ENCODE measurements at places on chromosomes 4 and X.
A peak's percentile ranks its signal among the peaks of the same experiment; 100 is the strongest.

GRCh38 chrX:42720209-42720608 lies 57.8 kb downstream of the PPP1R2C start:
- DNase-seq, result peak; percentile 3

- peak; percentile 43 for DNase-seq
These were observed 58.5 kb upstream of the CLCN4 start for GRCh38 chrX:10098270-10098713.

GRCh38 chr4:166312166-166312565 lies 439.1 kb downstream of the TLL1 start:
- DNase-seq, result no peak

GRCh38 chr4:146975527-146975926 lies 29.9 kb upstream of the TTC29 start:
- DNase-seq, result peak; percentile 79

GRCh38 chrX:100928660-100929613 lies at the start of gene XKRX:
Gene XKRX (minus strand): TSS chrX:100928917. CDS start chrX:100928304, 613 bp downstream.
- peak; percentile 15 for DNase-seq

DNA sequence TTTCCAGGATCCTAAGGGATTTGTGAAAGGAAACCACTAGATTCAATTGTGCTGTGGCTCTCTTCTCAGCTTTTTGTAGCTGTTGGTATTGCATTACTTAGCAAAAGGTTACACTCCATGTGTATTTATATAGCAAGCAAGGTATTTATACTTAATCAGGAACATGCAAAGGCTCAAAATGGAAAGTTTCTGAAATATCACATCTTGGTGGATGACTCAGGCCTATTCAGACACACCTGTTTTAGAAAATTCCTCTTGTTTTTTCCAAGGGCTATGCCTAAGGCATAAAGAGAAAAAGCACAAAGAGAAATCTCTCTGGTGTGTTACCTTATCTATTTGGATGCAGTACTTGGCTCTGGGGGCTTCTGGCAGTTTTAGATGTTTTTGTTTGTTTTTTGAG lies 144.4 kb upstream of the GALNT7 start:
- no peak for DNase-seq

- DNase-seq, result no peak
These were observed 158.2 kb downstream of the WDFY3 start for GRCh38 chr4:84808332-84808731.

DNA sequence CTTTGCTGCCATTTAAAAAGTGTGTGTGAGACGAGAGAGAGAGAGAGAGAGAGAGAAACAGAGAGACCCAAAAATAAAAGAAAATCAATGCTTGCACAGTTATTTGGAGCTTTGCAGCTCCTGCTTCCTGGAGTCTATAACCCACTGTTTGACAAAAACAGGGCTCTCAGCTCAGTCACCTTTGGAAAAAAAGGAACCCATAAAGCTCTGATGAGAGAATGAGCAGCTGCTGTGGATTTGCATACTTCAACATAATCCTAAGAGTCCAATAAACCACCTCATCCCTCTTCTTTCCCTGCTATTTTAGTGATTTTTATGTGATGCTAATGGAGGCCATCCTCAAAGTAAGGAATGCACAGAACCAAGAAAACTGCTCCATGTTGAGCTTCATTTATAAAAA lies 50.3 kb downstream of the USP26 start:
- no peak for DNase-seq

DNA sequence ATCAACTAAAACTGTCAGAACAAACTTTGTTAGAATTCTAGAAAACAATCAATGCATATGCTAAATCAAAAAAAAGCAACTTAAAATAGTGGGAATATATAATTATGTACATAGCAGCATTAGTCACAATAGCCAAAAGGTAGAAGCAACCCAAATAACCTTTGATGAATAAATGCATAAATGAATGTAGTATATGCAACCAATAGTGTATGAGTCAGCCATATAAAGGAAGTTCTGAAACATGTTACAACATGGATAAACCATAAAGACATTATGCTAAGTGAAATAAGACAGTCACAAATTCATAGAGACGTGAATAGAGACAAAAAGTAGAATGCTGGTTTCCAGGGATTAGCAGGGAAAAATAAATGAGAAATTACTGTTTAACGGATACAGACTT lies 762.8 kb upstream of the INTU start:
- no peak for DNase-seq

DNA sequence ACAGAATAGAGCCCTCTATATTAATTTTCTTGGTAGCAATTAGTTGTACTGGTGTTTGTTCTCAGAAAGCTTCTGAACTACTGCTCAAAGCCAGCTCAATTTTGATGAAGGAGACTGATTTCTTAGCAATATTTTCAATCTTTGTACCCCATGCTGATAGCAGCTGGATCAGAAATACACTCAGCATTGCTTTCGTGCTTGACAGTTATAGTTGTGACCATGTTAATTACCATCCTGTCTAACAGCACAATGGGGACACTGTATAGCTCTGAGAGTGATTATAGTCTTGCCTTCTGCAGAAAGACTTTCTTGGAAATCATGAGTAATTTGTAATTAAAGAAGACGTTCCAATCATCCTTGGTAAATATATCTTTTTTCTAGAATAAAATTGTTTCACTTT lies 79.7 kb upstream of the GNPDA2 start:
- DNase-seq, result no peak

DNA sequence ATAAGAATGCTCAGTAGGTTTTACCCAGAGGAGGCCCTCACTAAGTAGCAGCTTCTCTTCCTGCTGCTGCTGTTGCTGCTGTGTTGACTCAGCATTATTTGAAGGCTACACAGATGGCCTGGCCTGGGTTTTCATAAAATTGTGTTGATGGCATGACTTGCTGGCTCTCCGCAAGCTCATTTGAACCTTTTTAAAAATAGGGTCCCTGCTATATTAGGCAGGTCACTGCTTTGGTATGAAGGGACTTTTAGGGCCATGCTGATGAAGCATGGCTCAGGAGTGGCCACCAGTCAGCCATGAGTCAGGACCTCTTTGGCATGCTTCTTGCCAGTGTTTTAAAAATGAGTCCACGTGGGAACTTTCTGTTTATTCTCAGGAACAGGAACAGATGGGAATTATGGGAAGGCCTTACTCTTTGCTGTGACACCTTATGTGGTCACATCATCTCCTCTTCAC lies 128.7 kb downstream of the MID1IP1 start:
- peak; percentile 2 for DNase-seq

DNA sequence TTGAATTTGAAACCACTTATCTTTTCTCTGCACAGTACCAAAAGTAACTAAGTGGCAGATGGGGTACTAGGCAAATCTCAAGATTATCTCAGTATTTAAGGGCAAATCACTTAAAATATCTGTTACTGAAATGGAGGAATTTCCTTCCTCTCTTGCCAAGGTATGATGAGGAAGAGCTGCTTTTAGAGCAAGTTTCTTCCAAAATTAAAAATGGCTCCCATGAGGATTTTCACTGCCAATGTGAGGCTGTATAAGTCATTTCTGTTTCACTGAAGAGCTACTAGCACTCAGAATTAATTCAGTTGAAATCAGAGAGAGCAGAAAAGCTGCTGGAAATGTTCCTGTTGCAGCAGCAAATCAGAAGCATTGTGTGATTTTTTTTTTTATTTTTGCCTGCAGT lies 43.4 kb downstream of the GABRB1 start:
- no peak for DNase-seq

Measured in hematopoietic multipotent progenitor cell (in vitro differentiated cells).